Activated naive CD4-positive, alpha-beta T cell (primary cell): ENCODE measurements at places on chromosomes 1 and 21.

GRCh38 chr21:45032332-45032731, 42.0 kb upstream of the ADARB1 start:
- no peak for DNase-seq

DNA sequence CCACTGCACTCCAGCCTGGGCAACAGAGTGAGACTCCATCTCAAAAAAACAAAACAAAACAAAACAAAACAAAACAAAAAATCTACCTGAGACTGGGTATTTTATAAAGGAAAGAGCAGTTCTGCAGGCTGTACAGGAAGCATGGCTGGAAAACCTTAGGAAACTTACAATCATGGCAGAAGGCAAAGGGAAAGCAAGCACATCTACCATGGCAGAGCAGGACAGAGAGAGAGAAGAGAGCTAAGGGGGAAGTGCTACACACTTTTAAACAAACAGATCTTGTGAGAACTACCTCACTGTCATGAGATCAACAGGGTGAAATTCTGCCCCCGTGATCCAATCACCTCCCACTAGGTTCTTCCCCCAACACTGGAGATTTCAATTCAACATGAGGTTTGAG, 198.3 kb upstream of the SAMSN1 start:
- no peak for DNase-seq

- DNase-seq, result no peak
Observed at GRCh38 chr1:153438599-153438998, 21.9 kb downstream of the S100A7 start.

- DNase-seq, result no peak
Observed at GRCh38 chr1:32917521-32917920, 16.3 kb upstream of the TMEM54 start.

- DNase-seq, result no peak
Observed at GRCh38 chr1:45009956-45010854, 919 bp downstream of the HECTD3 start.

DNA sequence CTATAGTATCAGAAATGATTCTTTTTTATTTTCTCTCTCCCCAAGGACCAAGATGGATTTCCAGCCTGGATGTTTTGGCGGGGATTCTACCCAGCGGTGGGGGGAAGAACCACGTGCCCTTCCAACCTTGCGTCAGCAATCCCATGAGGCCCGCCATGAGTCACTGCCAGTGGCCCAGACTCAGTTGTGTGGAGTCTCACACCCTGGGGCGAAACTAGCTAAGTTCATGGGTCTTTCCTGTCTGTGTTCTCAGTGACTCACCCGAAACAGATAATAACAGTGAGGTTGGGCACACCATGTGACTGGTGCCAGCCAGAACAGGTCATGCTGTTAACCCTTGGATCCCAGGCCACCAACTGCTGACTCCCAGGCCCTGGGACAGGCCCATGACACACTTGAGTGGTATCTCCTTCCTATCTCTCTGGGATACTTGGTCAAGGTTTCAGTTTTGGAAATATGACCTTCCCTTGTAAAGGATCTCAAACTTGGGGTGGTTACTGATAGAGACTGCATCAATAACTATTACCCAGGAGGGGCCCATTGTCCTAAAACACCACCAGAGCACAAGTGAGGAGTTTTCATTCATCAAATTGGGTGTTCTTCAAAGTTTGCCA, 98.0 kb upstream of the DUSP10 start:
- peak; percentile 23 for DNase-seq

GRCh38 chr1:199489594-199489993, 537.9 kb upstream of the NR5A2 start:
- no peak for DNase-seq

- DNase-seq, result no peak
Observed at GRCh38 chr1:197725044-197725443, 50.2 kb downstream of the DENND1B start.
